ENCODE measurements at places on chromosomes 1 and 21.

- no peak for DNase-seq
Measured at GRCh38 chr1:232280910-232281309, 349.0 kb downstream of the SIPA1L2 start.

DNA sequence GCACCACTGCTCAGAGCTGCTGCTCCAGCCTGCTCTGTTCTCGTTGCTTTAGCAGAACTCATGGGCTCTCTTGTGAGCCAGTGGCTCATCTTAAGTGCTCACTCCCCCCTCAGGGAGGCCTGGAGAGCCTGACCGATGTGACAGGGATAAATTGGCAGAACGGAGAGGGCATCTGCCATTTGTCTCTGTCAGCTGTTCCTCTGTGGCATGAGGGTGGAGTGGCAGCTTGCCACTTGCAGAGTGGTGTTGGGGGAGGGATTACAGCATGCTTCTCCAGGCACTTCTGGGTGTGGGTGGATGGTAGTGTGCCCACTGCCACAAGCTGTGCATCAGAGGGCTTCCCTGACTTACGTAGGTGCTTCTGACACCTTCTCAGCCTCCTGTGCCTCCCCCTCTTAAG lies 229.5 kb downstream of the PAPPA2 start:
- no peak for DNase-seq

DNA sequence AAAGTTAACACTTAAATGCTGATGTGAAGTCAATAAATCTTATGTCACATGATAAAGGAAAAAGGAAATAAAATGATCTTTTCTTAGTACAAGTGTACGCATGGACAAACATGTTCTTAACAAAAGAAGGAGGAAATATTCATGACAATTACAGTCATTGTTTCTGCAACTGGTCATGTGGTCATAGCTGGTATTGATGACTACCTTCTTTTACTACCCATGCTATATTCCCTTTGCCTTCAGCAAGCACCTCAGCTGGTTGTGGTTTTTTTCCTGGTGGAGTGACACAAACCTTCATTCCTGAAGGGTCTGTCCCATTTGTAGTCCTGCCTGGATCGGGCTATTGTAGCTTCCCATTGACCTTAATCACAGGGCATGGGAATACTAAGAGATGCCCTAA lies 23.4 kb upstream of the TSHB start:
- DNase-seq, result no peak

GRCh38 chr1:116287341-116288200 lies 85.5 kb upstream of the ATP1A1 start:
- DNase-seq, result no peak

DNA sequence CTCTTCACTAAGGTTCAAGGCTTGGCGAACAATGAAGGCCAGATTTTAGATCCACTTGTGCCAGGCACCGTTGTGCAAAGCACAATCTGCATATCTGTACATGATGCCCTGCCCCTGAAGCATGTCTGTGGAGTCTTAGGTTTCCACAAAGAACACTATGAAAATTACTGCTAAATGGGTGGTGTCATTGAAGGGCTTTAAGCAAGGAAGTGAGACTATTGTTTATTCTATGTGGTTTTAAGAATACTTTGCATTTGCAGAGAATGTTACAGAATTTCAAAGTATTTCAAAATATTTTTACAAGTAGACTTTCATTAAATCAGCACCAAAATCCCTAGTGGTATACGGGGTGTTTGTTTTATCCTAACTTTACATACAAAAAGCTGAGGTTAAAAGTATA lies 8.8 kb downstream of the TSEN15 start:
- DNase-seq, result no peak

- DNase-seq, result no peak
Measured at GRCh38 chr1:110070671-110071242, at the start of gene ALX3. Gene ALX3 (minus strand): TSS chr1:110070672. CDS start chr1:110070612, 60 bp downstream.
